ENCODE measurements at places on chromosomes 4 and X.

- no peak for DNase-seq
These were observed 109.4 kb upstream of the FAM9C start for GRCh38 chrX:13153796-13154195.

GRCh38 chrX:47174376-47174775 is 19.3 kb upstream of the UBA1 start:
- DNase-seq = no peak

- no peak for DNase-seq
These were observed 21.7 kb downstream of the DDIT4L start for GRCh38 chr4:100168521-100168920.

GRCh38 chr4:149248191-149248764 is 567.4 kb downstream of the IQCM start:
- no peak for DNase-seq

GRCh38 chr4:126705266-126705665 is 927.5 kb upstream of the INTU start:
- DNase-seq = no peak

DNA sequence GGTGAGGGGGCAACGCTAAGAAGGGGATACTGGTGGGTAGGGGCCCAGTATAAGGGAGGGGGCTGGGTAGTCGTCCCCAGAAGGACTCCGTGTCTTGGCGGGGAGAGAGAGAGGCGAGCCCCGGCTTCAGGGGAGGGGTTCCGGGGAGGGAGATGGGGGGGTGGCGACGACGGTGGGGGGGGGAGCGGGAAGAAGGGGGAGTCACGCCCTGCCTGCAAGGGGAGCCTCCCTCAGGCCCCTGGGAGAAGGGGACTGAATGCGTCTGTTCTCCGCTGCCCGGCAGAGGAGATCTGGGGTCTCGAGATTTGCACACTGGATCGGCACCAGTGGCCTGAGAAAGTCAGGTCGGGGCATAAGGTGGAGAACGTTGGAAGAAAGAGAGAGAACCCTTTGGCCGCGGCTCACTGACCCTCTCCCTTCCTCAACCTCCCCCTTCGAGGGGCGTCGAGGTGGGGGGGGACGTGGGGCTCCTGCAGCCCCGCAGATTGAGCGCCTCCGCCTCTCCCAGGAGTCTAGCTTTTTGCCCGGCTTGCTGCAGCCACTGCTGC is 609 bp upstream of the BCORL1 start:
- no peak for DNase-seq

DNA sequence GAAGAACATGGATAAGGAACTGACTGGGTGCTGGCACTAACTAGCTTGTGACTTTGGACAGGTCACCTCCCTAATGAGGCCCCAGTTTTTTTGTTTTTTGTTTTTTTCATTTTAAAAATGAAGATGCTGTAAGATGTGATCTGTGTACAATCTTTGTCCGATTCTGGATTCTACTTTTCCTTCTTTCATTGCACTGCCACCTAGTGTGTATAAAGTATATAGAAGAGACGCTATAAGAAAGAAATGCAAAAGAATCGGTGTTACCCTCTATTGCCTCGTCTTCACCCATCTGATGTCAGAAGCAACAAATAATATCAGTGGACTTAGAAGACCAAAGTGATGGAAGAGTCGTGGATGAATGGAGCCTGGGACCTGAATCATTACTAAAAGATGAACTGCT is 58.6 kb upstream of the P2RY10 start:
- peak; percentile 6 for DNase-seq

DNA sequence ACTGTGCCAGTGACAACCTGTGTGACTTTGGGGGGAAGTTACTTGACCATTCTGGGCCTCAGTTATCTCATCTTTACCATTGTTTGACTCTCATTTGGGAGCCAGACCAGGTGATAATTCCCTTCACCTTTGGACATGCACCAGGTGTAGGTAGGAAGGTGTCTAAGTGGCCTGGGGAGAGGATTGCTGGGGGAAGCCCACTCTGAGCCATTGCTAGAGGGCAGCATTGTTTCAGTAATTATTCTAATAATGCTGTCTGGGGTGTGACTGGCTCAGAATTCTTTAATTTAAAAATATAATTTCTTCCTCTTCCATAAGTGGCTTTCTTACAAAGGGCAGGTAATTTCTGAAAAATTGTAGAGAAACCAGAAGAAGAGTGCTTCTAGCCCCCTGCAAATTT is 104.3 kb downstream of the RTL9 start:
- DNase-seq = no peak

DNA sequence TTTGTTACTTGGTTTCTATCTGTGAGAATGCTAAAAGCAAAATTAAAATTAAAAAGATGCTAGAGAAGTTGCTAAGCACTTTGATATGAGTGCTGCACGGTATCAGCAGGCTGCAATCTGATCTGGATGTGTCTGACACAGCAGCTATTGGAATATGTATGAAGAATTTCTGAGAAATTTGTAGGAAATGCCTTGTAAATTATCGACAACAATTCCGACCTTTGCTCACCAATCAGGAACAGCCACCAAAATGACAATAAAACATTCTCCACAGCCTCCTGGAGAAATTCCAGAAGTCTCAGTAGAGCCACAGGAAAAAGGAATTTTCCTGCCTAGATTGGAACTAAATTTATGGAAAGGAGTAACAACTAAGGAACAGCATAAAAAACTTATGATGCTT is 82.5 kb downstream of the TIGD2 start:
- no peak for DNase-seq

- no peak for DNase-seq
These were observed 238.7 kb upstream of the NR3C2 start for GRCh38 chr4:148680884-148681283.

DNA sequence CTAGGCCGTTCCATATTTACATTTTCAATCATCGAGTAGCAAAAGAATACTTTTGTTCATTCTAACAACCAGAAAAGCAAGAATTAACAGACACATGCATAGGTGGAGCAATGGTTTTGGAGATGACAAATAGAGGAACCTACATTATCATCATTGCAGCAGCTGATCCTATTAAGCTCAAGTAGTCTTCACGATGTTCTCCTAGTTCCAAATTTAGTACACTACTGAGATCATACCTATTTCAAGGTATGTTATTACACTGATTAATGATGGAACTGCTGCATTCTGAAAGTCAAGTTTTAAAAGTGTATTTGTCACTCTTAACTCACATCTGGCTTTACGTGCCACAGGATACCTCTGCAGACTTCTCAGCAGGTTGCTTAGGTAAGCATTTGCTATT is 87.4 kb downstream of the ADGRA3 start:
- DNase-seq = no peak

GRCh38 chrX:96407501-96407900 is 277.1 kb upstream of the DIAPH2 start:
- peak; percentile 7 for DNase-seq

- DNase-seq = no peak
These were observed 45.8 kb upstream of the IL21 start for GRCh38 chr4:122666527-122667245.

DNA sequence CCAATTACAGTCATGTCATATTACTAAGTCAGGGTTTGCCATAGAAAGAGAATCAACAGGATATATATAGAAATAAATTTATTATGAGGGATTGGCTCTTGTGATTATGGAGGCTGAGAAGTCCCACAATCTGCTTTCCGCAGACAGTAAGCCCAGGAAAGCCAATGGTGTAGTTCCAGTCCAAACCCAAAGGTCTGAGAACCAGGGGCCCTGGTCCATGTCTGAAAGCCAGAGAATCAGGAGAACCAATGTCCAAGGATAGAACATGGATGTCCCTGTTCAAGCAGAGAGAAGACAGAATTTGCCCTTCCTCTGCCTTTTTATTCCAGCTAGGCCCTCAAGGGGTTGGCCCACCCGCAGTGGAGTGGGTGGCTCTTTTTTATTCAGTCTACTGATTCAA is 25.6 kb downstream of the FABP2 start:
- DNase-seq = no peak

DNA sequence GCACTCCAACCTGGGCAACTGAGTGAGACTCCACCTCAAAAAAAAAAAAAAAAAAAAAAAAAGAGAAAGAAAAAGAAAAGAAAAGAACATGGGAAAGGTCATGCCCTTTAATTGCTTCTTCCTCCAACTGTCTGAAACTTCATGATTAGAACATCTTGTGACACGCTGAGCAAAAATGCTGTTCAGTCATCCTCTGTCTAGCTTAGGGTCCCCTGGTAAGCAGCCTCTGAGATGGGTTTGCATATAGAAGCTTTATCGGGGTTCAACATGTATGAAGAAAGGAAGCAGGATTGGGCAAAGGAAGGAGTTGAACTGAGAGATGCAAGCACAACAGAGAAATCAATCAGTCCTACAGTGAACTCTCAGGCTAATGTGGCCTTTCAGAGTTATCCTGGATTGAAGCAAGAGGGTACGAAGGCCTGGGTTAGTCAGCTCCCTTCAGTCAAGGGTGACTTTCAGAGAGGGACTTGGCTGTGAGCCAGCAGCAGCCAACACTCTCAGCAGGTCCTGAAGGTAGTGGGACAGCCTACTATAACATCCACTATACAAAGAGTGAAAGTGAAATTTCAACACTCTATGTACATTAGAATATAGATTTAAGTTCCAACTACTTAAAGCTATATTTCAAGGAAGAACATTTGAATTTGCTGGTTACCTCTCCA is 11.4 kb downstream of the MAOB start:
- DNase-seq = no peak

- DNase-seq = no peak
These were observed 15.4 kb upstream of the NFXL1 start for GRCh38 chr4:47929682-47930201.

DNA sequence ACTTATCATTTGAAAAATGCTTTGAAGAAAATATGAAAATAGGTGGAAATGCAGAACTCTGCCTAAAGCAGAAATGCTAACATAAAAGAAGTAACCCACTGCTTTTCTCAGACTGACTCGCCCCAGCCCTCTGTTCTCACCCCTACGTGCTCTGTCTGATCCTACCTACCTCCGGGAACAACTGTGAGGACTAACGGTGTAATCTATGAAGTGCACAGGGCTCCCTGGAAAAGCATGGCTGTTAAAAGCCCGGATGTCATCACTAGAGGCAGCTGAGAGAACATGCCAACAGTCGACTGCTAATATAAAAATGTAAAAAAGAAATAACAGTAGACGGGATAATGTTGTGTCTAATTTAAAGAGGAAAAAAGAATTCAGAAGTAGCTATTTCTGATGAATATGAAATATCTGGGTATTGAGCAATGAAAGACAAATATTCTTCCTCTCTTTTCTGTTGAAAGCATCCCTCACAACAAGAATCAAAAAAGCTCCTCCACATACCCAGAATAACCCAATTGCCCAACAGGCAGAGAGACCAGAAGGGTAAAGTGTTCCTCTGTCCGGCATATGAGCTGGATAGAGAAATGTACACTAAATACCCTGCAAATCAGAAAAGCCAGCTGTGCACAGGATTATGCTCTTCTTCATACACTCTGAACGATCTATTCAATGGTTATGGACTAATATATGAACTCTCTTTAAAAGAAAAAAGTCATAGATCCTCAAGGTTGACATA is 130.7 kb downstream of the TSPAN5 start:
- no peak for DNase-seq

GRCh38 chr4:151324752-151325110 is 674 bp downstream of the SH3D19 start:
- DNase-seq = no peak

DNA sequence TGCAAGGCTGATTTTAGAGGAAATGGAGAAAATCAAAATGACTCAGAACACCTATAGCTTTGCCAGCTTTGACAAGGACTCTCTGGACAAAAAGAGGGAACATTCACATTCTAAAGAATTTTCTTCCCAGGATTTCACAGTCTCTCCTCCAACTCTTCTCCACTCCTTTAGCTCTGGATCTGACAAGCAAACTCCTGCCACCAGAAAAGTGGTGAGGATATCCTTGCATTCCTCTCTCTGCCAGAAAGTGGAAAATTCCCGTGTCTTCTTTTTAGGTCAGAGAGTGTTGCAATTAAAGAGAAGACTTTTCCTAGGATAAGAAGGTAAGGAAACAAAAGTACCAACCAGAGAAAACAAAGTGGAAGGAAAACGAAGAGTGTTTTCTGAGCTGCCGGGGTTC is 16.1 kb upstream of the PDGFRA start:
- DNase-seq = no peak

DNA sequence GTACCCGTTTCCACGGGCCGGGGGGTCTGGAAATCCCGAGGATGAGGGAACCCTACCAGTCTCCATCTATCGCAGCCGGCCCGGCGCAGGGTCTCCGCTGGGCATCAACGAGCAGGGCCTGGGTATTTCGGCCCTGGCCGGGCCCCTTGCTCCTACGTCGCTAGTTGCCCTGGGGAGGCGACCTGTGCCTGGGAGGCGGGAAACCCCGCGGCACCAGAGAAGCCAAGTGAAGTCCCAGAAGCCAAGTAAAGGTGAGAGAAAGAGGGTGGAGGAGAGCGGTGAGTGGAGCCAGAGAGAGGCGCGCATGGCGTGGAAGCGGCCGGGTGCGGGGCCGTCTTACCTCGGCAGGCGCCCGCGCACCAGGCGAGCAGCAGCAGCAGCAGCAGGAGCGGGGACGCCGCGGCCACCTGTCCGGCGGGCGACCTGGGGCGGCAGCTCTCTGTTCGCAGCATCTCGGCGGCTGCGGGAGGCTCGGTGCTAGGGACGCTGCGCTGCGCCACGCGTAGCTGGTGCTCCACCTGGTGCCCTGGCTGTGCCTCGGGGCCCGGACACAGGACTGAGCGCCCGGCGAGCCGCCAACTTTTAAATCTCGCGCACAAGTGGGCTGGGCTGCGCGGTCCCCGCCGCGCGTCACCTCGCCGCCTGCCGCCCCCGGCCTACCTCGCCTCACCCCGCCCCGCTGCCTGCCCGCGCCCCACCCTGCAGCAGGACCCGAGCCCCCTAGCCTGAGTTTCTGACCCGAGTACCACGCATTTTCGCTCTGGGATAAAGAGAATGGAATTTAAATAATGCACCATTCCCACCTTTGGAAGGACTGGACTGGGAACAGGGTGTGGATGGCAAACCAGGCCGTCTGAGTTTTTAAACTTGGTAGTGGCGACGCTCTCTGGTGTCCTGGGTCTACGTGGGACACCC is at the start of gene NMU:
Gene NMU, minus strand, starts transcription at position 558 of the 915 bp plus-strand sequence. Its CDS starts 106 bp downstream, at position 452.
- DNase-seq = peak; percentile 17

- DNase-seq = no peak
These were observed 37.1 kb downstream of the TMEM150C start for GRCh38 chr4:82524570-82525152.

- no peak for DNase-seq
These were observed 22.4 kb downstream of the GRXCR1 start for GRCh38 chr4:42914937-42915336.

DNA sequence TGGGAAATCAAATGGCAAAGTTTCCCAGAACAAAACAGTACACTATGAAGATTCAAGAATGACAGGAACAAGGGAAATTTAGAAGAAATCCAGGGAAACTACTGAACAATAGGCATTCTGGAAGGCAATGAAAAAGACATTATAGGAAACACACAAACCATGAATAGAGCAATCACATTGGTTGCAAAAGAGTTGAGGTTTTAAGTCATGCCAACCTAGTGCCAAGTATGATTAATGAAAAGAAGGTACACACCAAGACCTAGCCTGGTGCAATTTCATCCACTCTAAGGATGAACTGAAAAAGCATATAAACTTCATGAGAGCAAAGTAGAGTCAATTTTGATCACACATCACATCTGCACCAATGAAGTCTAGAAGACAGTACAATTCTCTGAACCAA is 326.9 kb downstream of the PDHA2 start:
- no peak for DNase-seq

- DNase-seq = no peak
These were observed 61.8 kb upstream of the CITED1 start for GRCh38 chrX:72367516-72367915.

All from hindlimb muscle (tissue), 1 donor.